NCI-H748 treated with DMSO at 0.1 percent for 48 hours (cell line): ENCODE measurements at places on chromosomes 13 and 19.

- no peak for DNase-seq
These were observed 45.8 kb downstream of the VWA8 start for GRCh38 chr13:41915081-41915480.

GRCh38 chr13:113667771-113668490, 912 bp downstream of the GRK1 start:
- no peak for DNase-seq

DNA sequence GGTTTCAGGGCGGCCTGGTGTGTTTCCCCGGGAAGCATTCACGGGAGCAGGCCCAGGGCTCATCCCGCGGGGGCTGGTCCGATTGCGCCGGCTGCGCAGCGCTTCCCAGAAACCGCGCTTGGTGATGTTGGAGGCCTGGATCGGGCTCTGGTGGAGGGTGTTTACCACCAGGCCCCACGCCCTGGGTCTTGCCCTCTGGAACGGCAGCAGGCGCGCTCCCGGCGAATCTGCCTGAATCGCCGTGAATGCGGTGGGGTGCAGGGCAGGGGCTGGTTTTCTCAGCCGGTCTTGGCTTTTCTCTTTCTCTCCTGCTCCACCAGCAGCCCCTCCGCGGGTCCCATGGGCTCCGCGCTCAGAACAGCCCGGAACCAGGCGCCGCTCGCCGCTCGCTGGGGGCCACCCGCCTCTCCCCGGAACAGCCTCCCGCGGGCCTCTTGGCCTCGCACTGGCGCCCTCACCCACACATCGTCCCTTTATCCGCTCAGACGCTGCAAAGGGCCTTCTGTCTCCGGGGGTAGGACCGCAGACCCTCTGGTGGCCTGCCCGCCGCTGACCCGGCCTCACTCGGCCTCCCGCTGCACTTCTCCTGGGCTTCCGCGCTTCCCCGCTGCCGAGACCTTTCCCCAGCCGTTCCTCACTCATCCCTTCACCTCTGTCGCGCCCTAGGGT, 69.4 kb upstream of the GJB6 start:
- DNase-seq, result no peak

DNA sequence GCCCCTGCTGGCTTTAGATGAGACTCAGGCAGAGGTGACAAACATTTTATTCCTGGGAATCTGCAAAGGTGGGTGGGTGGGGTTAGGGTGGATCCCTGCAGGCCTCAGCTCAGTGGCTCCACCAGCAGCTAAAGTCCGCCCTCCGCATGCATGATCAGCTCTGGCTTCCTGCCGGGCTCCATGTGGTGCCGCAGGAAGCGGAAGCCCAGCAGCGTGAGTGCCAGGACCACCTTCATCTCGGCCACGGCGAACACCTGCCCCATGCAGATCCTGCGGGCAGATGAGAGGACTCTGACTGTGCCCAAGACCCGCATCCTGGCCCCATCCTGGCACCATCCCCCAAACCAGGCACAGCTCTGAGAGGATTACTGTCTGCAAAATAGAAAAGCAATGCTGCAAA, 26.3 kb downstream of the CYP4F2 start:
- DNase-seq, result no peak

GRCh38 chr19:35777086-35777841, 1.9 kb downstream of the ARHGAP33 start:
- no peak for DNase-seq

- no peak for DNase-seq
These were observed 295.6 kb downstream of the TBC1D4 start for GRCh38 chr13:75186379-75186778.

- DNase-seq, result no peak
These were observed 598.7 kb upstream of the SPRY2 start for GRCh38 chr13:80939581-80939980.

GRCh38 chr19:13211426-13212308, 61.5 kb downstream of the IER2 start:
- no peak for DNase-seq

DNA sequence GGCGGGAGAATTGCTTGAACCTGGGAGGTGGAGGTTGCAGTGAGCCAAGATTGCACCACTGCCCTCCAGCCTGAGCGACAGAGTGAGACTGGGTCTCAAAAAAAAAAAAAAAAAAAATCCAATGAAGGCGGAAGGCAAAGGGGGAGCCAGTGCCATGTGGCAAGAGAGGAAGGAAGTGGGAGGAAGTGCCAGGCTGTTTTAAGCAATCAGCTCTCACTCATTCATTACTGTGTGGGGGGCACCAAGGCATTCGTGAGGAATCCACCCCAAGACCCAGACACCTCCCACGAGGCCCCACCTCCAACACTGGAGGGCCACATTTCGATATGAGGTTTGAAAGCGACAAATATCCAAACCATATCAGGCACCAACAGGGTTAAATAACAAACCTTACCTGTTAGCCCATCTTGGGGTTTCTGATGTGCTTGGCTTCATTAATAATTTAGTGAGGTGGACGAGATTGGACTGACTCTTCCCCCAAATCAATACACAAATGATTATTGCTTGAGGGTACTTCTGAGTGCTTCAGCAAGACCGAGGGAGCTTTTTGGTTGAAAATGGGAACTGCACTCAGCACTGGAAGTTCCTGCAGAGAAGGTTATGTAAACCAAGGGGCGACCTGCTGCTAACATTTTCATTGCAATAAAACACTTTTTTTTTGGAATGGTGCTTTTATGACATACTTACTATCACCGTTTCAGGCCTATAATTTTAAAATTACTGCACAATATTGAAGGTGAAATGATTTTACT, 7.5 kb upstream of the LRP3 start:
- no peak for DNase-seq

DNA sequence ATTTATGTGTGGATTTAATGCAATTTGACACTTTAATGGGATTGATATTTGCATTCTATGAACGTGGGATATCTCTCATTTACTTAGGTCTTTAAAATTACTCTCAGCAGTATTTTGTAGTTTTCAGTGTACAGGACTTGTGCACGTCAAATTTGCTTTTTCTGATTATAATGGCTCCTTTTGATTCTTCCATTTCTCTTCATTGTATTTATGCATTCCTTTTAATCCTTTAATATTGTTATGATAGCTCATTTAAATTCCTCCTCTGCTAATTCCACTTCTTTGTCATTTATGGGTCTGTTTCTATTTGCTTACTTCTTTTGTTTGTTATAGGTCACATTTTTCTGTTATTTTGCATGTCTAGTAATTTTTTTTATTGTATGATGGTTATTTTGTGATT, 226.6 kb downstream of the ATP8A2 start:
- DNase-seq, result no peak

DNA sequence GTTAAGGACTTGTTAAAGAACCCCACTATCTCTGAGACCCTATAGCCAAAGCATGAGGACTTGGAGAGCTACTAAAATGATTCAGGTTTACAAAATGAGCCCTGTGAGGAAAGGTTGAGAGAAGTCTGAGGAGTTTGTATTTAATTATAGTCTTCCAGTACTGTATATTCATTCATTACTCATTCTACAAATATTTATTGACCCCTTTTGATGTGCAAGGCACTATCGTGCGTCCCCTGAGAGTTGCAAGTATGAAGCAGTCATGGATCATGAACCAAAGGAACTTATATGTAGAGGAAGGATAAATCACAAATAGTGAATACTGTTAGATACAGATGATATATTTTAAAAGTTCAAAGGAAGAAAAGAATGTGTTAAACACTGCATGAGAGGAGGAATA, 84.4 kb downstream of the DNAJC15 start:
- DNase-seq, result no peak

DNA sequence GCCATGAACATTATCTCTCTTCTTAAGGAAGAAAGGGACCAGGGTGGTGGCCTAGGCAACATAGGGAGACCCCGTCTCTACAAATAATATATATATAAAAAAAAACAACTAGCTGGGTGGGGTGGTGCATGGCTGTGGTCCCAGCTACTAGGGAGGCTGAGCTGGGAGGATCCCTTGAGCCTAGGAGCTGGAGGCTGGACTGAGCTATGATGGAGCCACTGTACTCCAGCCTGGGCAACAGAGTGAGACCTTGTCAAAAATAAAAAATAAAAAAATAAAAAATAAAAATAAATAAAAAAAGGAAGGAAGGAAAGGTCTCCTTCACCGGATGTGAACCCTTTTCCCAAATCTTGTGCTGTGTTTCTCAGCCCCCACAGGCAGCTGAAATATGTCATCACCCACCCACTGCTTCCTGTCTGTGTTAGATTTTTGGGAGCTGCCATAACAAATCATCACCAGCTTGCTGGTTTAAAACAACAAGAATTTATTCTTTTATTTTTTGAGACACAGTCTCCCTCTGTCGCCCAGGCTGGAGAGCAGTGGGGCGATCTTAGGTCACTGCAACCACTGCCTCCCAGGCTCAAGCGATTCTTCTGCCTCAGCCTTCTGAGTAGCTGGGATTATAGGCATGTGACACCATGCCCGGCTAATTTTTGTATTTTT, 9.5 kb upstream of the TSPAN16 start:
- DNase-seq, result no peak

DNA sequence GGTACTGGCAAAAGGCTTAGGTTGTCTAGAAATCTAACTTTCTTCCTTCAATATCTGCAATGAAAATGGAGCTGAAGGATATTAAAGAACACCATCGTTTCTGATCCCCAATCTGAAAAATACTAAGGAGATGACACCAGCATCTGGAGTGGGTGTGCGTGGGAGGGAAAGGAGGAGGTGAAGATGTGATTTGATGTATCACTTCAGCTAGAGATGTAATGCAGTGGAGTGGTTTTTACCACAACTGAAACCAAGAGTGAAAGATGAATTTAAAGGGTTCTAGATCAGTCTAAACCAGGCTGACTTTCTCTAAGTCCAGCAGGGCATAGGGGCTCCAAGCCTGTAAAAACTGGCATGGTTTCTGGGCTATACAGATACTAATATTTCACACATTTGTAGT, 148.4 kb downstream of the AKAP11 start:
- DNase-seq, result no peak

DNA sequence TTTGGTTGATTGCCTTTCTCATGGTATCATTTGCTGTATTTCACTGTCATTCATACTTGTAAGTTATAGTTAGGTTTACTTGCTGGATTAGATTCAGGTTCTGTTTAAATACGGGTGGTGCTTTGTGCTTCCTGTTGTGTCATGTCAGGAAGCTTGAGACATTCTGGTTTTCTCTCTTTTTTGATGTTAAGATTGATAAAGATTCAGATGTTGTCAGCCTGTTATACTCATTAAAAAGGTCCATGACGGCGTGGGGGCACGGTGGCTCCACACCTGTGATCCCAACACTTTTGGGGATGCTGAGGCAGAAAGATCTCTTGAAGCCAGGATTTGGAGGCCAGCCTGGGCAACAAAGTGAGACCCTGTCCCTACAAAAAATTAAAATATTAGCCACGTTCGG, 45.7 kb downstream of the NAA16 start:
- DNase-seq, result no peak

DNA sequence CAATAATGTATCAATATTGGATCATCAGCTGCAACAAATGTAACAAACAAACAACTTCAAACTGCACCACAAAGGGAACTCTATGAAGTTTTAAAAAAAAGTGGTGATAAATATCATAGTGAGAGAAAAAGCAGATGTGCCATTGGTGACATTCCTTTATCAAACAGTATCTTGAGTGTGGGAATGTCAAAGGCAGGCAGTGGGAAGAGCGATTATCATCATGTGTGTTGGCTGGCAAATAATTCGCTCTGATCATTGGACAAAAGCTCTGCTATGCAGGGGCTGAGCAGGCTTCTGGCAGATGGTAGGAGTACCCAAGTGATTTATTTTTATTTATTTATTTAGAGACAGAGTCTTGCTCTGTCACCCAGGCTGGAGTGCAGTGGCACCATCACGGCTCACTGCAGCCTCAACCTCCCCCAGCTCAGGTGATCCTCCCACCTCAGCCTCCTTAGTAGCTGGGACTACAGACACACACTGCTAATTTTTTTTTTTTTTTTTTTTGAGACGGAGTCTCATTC, 55.9 kb upstream of the RANBP3 start:
- DNase-seq, result no peak

GRCh38 chr19:3328743-3329142, 37.6 kb upstream of the NFIC start:
- DNase-seq, result no peak

DNA sequence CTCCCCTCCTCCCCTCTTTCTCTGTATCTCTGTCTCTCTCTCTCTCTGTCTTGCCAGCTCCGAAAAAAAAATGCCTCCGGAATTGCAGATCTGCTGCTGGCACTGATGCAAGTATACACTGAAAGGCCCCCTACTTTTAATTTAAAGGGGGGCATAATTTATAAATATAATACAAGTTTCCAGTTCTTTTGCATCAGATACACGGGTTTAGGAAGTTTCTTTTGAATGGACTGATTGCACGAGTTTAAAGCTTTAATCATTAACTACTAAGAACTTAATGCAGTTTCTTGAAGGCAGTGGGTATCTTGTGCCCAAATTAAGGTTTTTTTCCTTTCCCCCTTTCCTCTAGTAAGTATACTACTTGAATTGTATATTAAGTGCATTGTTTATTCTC, 1.4 kb downstream of the FGF9 start:
- no peak for DNase-seq

DNA sequence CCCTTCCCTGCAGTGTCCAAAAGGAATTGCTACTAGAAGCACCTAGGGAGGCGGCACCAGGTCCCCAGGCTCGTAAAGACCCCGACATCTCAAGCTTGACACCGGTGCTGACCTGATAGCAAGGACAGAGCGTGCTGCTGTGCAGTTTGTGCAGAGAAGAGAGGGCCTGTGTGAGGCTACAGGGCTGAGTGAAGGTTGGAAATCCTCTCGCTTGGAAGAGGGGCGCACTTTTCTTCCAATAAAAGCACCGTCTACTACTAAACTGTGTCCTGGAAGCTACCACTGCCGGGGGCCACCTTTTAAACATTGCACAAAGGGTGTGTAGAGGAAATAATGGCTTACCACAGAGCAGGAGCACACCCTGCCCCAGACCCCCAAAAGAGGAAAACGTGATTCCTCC, 11.0 kb downstream of the TMEM272 start:
- DNase-seq, result no peak

- no peak for DNase-seq
These were observed 581 bp downstream of the RCBTB1 start for GRCh38 chr13:49584771-49585182.

- no peak for DNase-seq
These were observed 6.1 kb upstream of the UPF3A start for GRCh38 chr13:114275304-114275703.

- DNase-seq, result no peak
These were observed 1.2 kb downstream of the ZSWIM4 start for GRCh38 chr19:13796301-13797057.

- no peak for DNase-seq
These were observed 14.4 kb downstream of the MEF2B start for GRCh38 chr19:19155495-19156219.

- DNase-seq, result no peak
These were observed 60.3 kb downstream of the TNFRSF19 start for GRCh38 chr13:23630349-23631093.

- no peak for DNase-seq
These were observed 6.0 kb upstream of the HIPK4 start for GRCh38 chr19:40395956-40396355.

GRCh38 chr19:2097886-2098327, 1.2 kb downstream of the IZUMO4 start:
- no peak for DNase-seq

- no peak for DNase-seq
These were observed 999 bp upstream of the TNFAIP8L1 start for GRCh38 chr19:4638317-4638716.
